NCI-H2081 (cell line): ENCODE measurements at places on chromosomes 5 and 9.

DNA sequence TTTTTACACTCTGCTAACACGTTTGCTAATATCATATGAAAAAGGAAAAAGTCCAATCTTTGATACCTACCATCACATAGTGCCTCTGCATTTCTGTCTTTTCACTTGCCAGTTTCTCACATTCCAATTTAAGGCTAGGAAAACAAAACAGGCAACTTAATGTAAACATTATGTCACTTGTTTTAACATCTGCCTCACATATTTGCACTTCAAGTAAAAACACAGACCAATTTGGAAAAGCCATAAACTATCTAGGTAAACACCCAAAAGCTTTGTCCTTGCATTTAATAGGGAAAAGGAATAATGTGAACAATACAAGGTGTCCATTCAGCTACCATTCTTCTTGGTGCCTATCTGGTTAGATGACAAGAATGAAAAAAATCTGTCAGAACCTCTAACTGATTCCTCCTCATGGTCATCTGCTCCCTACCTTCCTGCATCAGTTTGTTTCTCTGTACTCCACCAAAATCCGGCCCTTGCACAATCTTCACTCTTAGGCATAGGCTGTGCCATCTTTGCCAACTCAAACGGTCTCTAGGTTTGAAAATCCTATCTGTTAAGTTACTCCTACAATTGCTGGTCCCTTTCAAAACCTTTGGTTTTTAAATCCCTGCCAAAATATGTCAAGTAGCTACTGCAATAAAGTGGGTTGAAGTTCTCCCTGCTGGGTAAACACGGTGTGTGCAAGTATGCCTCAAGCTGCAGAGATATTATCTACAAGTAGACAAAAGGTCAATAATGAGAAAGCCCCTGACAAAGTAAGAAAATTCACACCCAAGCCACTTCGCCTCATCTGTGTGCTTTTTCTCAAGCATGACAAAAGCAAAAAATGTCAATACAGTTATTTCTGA is 3.4 kb downstream of the TLE1 start:
- no peak for DNase-seq

DNA sequence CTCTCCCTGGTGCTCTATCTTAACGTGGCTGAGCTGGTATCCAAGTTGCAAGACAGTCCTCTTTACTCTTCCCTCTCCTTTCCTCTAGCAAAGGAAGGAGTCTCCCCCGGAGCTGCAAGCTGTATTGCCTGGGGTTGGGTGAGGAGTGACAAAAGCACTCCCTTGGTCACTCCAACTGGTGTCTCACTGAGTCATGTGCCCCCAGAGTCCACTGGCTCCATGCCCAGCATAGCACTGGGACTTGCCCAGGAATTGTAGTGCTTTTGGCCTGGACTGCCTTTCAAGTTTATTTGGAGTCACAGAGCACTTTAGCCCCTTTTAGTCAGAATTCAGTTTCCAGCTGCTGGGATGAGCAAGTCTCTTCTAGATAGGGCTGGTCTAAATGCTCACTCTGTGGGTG is 82.6 kb upstream of the FST start:
- DNase-seq: no peak

- no peak for DNase-seq
Measured at GRCh38 chr9:93099551-93100275, 3.7 kb downstream of the CARD19 start.

- no peak for DNase-seq
Measured at GRCh38 chr9:15977438-15977837, 424.6 kb downstream of the CCDC171 start.

DNA sequence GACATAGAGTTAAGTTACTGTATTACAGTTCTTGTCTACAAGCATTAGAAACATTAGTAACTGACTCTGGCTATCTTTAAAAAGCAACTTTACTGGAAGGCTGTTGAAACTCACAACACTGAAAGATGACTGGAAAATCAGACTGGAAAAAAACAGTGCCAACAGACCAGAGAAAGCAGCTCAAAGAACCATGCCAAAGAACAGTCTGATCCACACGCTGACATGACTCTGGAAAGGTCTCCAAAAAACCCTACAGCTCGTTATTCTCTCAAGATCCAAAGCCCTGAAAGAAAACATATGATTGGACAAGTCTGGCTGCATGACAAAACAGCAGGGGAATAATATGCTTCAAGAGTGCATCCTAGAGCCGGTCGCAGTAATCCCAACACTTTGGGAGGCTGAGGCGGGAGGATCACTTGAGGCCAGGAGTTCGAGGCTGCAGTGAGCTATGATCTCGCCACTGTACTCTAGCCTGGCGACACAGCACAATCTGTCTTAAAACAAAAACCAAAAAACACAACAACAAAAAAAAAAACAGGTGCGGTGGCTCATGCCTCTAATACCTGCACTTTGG is 5.6 kb downstream of the GOLPH3 start:
- no peak for DNase-seq

DNA sequence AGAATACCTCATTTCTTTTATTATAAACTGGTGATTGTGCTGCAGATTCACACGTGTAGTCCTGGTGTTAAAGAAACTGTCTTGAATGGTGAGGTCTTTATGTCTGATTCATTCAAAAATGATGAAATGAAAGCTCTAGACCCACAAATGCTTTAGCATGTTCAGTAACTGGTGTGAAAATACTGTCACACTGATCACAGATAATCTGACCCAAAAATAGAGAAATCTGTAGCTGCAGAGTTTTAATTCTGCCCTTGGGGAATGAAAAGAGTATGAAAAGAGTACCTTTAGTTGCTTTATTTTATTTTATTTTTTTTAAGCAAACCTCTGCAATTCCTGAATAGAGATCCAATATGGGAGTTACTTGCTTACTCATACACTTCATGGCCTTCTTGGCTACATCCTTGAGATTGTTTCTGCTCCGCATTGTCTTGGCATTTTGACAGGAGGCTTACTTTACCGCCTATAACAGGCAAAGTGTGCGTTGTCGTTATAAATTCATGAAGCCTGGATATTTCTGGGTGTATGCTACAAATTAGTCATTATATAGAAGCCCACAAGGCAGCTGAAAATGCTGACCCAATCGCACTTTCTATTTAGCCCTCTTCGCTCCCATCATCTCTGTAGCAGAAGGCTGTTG is 2.7 kb downstream of the RGMB start:
- DNase-seq: no peak
